ENCODE measurements at places on chromosomes 11 and 22.

DNA sequence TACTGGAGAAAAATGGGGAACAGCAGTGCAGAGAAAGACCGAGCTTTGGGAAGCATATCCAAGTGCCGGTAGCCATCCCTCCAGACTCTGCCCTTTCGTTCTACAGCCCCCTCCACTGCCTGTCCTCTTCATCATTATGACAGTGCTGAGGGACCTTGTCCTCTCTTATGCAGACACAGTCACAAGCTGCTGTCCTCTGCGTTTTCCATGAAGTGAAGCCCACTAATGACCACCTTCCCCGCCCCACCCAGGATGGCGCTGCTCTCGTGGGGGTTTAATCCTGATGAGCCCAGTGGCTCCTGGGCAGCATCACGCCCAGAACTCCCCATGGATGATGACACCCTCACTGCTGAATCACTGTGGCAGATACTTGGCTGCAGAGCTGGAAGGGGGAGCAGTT is 157.7 kb downstream of the PKNOX2 start:
- no peak for DNase-seq

DNA sequence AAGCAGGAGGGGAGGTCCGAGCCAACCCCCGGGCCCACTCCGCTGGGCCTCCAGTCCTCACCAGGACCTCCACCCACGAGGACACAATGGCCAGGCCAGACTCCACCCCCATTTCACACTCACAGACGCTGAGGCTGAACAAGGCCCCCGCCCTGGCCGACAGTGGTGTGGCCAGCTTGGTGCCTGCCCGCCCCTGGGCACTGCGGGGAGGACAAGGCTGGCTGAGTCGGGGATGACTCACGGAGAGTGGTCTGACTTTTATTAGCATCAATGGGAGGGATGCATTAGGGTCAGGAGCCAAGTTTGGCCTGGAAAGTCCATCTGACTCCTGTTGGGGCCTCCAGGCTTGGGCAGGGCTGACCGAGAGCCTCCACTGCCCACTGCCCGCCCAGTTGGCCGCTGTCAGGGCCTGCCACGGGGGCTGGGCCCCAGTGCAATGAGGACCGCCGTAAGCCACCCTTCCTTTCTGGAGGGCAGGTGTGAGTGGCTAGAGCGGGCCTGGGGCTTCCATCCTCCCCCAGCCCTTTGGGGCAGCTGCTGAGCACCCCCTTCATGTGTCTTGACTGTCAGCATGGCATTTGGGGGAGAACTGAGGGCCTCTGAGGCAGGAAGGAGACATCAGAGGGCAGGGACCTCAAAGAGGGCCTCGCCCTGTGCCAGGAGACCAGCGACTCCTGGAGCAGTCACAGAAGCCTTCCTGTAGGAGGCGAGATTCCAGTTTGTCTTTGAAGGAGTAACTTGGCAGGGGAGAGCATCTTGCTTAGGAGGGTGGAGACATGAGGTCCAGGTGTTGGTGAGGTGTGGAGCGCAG is 10.6 kb downstream of the TSPAN32 start:
- no peak for DNase-seq

DNA sequence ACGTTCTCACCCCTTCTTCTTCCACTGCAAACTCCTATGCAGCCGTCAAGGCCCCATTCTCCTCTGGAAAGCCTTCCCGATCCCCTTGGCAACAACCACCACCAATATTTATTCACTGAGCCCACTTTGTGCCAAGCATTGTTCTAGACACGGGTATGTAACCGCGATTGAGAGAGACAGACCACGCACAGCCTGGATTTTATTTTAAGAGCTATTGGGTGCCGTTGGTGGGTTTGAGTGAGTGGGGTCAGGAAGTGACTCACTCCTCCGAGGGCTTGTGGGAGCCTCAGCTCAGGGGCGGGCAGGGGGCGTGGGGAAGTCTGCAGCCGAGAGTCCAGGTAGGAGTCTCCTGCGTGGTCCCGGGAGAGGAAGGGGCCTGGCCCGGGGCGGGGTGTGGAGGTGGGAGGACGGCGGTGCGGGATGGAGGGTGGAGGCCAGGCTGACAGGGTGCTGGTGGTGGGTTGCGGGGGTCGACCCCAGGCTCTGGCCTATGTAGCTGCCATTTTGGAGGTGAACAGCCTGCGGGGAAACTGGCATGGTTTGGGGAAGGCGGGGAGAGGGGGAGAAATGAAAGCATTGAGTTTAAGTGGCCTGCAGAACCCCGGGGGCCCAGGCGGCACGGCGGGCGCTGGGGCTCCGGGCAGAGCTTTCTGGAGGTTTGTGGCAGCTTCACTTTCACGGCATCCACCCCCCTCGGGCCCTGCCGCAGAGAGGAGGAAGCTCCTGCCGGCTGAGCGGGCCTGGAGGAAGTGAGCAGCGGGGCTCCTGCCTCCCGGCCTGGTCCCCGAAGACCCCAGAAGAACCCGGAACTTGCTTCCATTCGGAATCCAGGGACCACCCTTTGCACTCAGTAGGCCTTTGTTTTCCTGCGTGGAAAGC is 547 bp downstream of the PARVG start:
- DNase-seq = no peak

DNA sequence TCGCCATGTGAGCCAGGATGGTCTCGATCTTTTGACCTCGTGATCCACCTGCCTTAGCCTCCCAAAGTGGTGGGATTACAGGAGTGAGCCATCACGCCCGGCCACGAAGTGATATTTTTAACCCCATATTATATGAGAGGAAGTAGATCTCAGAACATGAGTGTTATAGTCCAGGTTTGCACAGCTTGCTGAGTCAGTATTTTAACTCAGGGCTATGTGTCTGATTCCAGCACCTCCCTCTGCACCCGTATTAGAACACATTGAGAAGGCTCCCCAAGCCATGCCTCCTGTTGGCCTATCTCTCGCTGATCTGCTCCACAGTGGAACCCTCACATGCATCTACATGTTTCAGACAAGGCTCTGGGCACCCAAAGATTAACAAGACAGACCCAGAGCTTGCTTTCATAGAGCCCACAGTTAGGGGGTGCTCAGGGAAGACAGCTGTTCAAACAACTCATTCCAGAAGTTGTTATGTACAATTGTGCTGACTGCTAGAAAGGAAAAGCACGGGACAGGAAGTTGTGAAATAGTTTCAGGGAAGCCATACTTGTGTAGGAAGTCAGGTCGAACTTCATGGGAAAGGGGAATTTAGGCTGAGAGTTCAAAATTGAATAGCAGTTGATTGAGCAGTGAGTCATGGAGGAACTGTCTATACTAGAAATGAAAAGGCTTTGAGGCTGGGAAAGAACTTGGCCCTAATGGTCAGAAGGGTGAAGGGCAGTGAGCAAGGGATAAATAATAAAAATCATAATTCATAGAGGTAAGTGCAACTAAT is 49.3 kb upstream of the CLPB start:
- DNase-seq = no peak

DNA sequence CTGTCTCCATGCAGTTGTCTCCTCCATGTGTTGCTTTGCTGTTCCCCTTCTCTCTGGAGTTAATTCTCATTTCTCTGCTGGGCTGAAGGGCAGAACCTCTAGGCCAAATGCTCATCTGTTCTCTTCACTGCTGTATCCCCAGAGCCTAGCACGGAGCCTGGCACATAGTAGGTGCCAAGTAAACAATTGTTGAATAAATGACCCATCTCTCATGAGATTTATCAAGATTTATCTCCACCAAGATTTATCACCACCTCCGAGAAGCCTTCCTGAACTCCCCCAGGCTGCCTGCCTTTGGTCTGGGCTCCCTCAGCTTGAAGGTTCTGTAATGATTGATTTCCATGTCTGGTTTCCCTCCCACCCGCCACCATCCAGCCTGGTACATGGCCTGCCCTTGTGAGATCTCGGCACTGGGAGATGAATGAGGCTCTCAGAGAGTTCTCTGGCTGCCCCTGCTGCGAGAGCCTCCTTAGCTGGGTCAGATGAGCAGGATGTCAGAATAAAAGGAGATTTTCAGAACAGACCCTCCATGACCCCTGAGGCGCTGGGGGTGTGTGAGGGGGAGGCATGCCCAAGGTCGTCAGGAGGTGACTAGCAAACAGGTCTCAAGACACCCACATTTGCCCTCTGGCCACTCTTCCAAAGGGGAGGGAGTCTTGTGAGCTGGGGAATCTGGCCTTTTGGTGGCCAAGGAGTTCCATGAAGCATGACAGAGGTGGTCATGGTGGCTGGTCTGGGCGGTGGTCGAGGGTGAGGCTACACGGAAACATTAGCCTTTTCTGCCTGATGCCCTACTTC is 2.4 kb upstream of the GDPD5 start:
- DNase-seq = no peak

GRCh38 chr22:22800716-22801115 is 86.9 kb upstream of the IGLL5 start:
- DNase-seq = no peak

GRCh38 chr11:36451045-36451444 is 59.0 kb downstream of the TRAF6 start:
- DNase-seq = no peak

DNA sequence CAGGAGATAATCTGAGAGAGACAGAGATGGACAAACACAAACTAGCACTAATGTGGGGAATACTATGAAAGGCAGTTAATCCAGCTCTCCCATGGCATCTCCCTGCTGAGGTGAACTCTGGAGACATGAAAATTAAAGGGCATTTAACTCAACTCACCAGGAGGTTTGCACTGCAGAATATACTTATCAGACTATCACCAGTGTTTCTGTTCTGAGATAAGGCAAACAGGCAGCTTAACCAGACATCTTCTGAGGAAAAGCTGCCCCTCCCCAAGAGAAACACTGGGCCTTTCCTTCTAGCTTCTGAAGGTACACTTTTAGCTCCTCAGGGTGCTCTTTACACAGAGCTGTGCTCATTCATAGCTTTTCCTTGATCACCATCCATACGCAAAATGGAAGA is 85.5 kb downstream of the AMBRA1 start:
- no peak for DNase-seq

DNA sequence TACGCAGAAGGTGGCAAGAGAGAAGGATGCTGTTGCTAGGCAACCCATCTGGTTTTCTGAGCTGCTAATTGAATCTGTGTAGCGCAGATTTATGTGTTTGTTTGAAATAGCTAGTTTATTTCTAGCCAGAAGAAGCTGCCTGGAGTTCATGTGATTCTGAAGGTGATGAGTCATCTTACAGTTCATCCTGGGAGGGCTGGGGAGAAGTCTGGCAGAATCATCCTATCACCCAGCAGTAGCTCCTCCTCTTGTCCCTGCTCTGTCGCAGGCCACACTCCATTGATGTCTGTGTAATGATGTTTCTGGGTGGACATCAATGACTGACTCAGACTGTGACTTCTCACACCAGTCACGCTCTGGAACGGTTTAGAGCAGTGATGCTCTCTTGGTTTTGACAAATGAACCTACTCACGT is 4.8 kb upstream of the FBXO7 start:
- DNase-seq = no peak

GRCh38 chr11:44613153-44613552 is 47.7 kb downstream of the CD82 start:
- DNase-seq = no peak

DNA sequence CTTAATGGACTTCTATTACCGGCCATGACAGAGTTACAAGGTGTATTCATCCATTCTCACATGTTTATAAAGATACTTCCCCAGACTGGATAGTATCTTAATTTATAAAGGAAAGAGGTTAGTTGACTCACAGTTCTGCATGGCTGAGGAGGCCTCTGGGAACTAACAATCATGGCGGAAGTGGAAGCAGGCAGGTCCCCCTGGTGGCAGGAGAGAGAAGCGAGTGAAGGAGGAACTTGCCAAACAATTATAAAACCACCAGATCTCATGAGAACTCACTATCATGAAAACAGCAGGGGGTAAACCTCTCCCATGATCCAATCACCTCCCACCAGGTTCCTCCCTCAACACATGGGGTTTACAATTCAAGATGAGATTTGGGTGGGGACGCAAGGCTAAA is 170.0 kb upstream of the PDGFD start:
- no peak for DNase-seq

- DNase-seq = no peak
Measured at GRCh38 chr22:29480512-29481264, 670 bp downstream of the NEFH start.

GRCh38 chr11:124798991-124799347 is 1.2 kb downstream of the MSANTD2 start:
- DNase-seq = peak; percentile 12

- DNase-seq = no peak
Measured at GRCh38 chr11:45605051-45605450, 60.4 kb downstream of the CHST1 start.

- DNase-seq = no peak
Measured at GRCh38 chr11:4072668-4073285, 21.8 kb upstream of the RRM1 start.

GRCh38 chr22:26321469-26321913 is 107.6 kb upstream of the ASPHD2 start:
- no peak for DNase-seq

DNA sequence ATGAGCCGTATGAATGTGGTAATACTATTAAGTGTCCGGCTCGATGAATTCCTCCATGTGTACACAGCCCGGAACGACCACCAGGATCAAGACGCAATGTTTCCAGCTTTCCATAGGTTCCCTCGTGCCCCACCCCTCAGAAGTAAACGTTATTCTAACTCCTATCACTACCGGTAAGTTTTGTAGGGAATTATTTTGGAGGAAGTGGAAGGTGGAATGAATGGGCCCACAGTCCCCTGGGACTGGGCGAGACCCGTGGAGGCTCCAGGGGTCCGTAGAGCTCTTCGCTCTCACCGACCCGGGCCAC is 720 bp upstream of the FAR1 start:
- DNase-seq = no peak

DNA sequence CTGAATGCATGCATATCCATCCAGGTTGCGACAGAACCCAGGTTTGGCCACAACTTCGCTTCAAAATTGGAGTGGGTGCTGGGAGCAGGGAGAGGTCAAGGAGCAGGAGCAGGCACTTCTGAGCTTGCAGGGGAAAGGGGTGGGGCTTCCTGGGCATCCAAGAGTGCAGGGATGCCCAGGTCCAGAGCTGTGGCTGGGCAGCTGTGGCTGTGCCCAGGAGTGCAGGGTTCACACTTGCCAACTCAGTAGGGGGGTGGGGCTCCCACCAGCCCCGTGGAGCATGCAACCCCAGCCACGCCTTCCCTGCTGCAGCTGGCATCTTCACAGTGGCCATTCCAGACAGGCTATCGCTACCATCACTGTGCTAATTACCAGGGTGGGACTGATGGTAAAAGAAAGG is 115.3 kb upstream of the MTNR1B start:
- DNase-seq = no peak

DNA sequence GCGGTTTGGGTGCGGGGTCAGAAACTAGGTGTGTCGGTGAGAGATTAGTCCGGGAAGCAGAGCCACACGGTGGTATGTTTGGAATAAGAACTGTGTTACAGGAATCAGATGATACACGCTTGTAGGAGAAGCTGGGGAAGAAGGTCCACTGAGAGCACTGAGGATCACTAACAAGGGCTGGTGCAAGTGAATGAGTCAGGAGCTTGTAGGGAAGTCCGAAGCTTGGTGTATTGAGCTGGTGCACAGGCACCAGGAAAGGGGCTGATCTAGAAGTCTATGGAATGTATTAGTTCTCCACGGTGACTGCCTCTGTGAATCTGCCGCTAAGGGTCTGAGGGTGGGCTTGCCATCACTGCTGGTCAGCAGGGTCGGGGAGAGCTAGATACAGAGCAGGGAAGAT is 18.8 kb upstream of the GRK3 start:
- no peak for DNase-seq

- peak; percentile 63 for DNase-seq
Measured at GRCh38 chr22:37752189-37753087, 55.3 kb upstream of the GCAT start.

All from kidney epithelial cell (primary cell).